ENCODE measurements at places on chromosomes 4 and X.

DNA sequence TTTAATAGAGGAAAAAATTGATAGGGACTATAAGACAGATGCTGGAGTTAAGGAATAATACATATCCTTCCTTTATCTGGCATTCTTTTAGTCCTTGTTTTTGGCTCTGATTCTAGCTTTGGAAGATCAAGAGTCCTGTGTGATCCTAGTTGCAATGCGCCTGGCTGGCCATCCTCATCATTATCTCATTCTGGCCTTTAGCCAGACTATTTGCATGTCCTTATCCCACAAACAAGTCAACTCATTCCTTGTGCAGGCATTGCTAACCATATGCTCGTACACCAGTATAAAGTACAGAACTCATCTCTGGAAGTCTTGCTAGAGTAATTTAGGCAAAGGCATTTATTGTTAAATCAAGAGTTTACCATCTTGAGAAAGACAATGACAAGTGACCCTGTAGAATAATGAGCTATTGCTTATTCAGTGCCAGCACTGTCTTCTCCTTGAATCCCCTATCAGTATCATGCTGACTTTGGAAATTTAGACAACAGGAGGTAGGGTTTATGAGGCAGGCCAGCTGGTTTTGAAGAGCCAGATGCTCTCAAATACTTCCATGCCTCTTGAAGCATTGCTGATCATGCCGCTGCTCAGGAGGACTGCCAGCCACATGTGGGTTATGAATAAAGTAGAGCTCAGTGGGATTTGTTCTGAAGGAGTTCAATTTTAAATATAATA, 1730.3 kb upstream of the TENM3 start:
- no peak for DNase-seq

GRCh38 chrX:16445166-16445752, 204.7 kb upstream of the S100G start:
- peak; percentile 38 for DNase-seq

DNA sequence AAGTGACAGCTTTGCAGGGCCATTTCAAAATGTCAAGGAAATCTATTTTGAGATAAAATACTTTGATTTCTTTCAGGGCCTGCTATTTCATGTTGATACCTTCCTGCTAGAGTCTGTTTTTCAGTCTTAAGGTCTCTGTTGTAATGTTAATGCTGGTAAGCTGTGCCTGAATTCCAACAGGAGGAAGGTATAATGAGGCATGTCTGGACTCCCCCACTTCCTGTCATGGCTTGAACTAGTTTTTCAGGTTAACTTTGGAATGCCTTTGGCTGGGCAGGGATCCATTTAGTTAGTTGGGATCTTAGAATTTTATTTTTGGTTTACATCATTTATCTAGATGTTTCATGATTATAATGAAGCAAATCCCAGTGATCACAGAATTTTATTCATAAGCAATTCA, 279.0 kb downstream of the CFAP47 start:
- no peak for DNase-seq

GRCh38 chrX:139844163-139844562, 88.7 kb downstream of the ATP11C start:
- DNase-seq = peak; percentile 28

DNA sequence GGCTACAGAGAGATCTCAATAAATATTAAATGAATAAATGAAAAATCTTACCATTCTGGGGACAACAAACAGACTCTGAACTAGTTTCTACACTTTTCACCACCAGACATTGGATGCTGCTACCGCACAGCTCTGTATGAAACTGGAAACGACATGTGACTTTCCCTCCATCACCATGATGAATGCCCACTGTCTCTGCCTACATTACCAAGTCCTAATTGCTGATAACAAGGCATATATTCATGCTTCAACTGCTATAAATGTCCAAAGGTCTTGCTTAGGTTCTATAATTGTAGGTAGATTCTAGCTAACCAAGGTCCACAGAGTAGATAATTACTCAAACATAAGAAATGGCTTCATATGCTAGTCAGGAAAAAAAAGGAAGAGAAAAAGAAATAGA, 399.4 kb upstream of the ADGRL3 start:
- DNase-seq = no peak

DNA sequence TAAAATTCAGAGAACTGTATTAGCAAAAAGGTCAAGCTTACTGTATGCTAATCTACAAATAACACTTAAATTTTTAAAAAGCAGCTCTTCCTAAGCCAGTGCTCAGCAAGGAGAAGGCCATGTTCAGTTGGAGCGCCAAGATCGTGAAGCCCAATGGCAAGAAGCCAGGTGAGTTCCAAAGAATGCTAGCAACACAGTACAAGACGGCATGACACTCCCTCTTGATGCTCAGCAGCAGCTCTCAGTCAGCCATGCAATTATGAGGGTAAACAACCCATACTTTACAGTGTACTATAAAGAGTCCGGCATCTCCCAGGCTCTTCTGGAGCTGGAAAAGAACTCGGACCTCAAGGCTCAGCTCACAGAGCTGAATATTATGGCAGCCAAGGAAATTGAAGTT, 34.9 kb downstream of the STX18 start:
- DNase-seq = no peak

GRCh38 chr4:163693776-163694175, 199.3 kb downstream of the TMA16 start:
- no peak for DNase-seq
